ENCODE measurements at places on chromosomes 1 and 21.

DNA sequence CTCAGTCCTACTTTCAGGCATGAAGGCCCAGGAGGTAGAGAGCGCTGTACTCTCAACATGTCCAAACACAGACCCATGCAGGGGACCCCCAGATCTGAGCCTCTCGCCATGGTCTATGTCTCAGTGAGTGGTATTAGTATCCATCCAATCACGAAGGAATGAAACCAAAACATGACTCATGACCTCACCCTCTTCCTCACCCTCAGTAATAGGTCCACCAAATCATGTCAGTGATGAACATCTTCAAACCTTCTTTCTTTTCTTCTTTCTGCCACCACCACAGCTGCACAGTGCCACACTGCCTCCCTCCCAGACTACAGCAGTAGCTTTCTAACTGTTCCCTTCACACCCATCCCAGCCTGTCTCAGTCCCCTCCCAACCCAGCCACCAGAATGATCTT lies 16.8 kb downstream of the C1orf116 start:
- DNase-seq = no peak

- DNase-seq = no peak
These were observed 2.6 kb downstream of the STXBP3 start for GRCh38 chr1:108749081-108749480.

- peak; percentile 17 for DNase-seq
These were observed at the start of gene TTC34 for GRCh38 chr1:2801535-2802291. TTC34 (minus strand) TSS chr1:2801693; CDS start chr1:2800827, 866 bp downstream.

GRCh38 chr1:245469734-245470133 lies 314.9 kb downstream of the KIF26B start:
- no peak for DNase-seq

GRCh38 chr1:169108863-169109560 lies 2.5 kb downstream of the ATP1B1 start:
- no peak for DNase-seq

Data from effector CD4-positive, alpha-beta T cell (primary cell).